ENCODE measurements at places on chromosomes 11 and 22. TPM values are rescaled to one million over a fixed set of nuclear protein-coding genes. Genes with fewer than 3 reads are reported as not detected.

Gene RHOD
- total RNA-seq = not detected

Gene CAVIN3
- 5.9 TPM for total RNA-seq

Gene PRR33
- total RNA-seq = not detected

Gene GLYAT
- not detected for total RNA-seq

Gene MOGAT2
- total RNA-seq = not detected

Gene C11orf16
- total RNA-seq = not detected

Gene PDGFB
- 0.44 TPM for total RNA-seq

Gene BCO2
- total RNA-seq = 2.6 TPM

Gene KRTAP5-10
- total RNA-seq = not detected

Gene CNTF
- 4.6 TPM for total RNA-seq

Gene MS4A3
- total RNA-seq = not detected

Gene FGF4
- 0.37 TPM for total RNA-seq

Gene CCS
- 65.1 TPM for total RNA-seq

Gene HBG1
- not detected for total RNA-seq

Gene SMIM35
- not detected for total RNA-seq

Gene KRTAP5-7
- total RNA-seq = not detected

Gene FGF3
- total RNA-seq = not detected

Data from glutamatergic neuron (in vitro differentiated cells).